ENCODE measurements at places on chromosomes 5 and 9.

GRCh38 chr5:136242136-136242535 is 49.2 kb upstream of the SMIM32 start:
- DNase-seq = no peak

DNA sequence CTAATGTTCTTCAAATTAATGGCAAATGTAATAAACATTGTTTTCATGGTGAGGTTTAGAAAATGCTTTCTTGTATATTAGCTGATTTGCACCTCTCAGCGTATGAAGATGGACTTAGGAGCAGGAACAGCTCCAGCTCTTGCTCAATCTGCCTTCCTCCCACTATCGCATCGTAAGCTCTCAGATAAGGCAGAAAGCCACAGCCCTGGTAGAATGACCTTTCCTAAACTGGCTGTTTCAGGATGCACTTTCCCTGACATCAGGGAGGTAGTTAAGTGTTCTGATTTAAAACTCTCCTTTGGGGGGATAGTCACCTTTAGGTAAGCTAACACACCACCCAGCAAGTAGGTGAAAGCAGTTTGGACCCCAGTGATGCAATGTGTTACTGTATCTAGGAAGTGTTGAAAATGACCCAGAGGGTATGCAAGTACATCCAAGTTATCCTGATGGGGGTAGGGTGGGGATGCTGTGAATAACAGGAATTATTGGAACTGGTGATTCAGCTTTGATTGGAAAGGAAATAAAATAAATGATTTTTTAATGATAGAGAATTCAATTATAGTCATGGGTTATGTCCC is 72.3 kb downstream of the LMNB1 start:
- no peak for DNase-seq

DNA sequence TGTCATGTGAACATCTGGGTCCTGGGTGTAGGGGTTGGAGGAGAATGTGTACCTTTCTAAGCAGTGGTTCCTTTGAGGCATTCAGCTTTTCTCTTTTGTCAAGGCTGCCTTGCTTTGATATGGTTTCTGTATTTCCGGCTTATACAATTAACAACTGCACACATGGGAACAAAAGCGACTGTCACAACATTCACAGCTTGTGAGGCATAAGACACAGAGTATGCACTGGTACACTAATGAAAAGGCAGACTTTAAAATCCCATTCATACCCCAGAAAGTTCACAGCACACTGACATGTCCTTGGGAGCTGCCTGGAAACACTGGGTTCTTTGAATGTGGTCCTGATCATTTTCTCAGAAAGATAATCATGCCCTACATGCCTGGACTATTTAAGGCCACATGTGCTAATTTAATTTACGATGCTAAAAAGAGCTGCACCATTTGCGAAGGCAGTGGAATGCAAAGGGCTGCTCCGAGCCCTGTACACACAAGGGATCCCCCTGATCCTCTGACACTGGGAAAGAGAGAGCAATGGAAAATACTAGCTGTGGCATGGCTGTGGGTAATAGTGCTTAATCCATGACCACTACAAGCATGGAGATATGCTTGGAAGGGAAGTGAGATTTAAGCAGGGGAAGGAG is 131.8 kb downstream of the EFNA5 start:
- no peak for DNase-seq

DNA sequence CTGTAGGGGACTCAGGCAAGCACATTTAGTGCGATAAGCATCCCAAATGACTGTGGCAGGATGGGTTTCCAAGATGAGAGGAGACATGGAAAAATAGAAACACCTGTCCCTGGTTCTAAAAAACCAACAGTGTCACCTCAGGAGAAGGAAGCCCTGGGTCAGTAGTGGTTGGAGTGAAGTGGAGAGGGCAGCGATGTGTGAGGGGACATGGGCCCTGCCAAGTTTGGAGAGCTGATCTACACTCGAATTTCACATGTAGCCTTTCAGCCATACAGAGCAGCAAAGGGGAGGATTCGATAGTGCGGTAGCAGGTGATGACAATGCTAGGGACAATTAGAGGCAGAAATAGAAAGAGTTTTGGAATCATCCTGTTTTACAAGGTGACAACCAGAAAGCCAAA is 32.6 kb upstream of the LHX2 start:
- DNase-seq = no peak

GRCh38 chr9:26567976-26568375 is 324.6 kb downstream of the CAAP1 start:
- DNase-seq = no peak

- DNase-seq = peak; percentile 78
Measured at GRCh38 chr9:26326563-26326962, 566.0 kb downstream of the CAAP1 start.
